ENCODE measurements at places on chromosomes 5 and 9.

DNA sequence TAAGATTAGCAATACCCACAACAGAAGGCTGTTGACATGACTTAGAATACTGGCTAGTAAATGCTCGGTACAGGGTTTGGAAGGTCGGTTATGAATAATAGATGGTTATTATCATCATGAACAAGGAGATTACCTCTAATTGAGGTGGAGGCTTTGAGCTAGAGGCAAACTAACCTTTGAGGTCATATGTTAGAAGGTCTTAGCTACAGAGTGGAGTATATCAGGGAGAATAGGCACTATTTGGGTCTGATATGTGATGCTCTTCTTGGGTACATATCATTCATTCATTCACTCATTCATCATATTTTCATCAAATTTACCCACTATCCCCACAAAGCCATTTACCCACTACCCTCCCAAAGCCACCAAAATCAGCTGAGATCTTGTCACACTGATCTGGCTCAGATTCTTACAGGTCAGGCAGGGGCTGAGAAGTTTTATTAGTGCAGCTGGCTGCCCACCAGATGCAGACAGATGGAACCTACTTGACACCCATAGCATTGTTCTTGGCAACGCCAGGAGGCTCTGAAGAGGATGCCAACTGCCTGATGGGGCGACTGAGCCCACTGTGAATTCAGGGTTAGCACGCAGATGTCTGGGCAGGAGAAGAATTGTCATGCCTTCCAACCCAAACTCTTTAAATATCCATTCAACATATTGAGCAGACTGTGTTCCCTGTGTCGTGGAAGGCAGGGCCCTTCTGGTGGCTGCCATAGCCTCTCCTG, 90.2 kb upstream of the SH3PXD2B start:
- no peak for ATAC-seq

DNA sequence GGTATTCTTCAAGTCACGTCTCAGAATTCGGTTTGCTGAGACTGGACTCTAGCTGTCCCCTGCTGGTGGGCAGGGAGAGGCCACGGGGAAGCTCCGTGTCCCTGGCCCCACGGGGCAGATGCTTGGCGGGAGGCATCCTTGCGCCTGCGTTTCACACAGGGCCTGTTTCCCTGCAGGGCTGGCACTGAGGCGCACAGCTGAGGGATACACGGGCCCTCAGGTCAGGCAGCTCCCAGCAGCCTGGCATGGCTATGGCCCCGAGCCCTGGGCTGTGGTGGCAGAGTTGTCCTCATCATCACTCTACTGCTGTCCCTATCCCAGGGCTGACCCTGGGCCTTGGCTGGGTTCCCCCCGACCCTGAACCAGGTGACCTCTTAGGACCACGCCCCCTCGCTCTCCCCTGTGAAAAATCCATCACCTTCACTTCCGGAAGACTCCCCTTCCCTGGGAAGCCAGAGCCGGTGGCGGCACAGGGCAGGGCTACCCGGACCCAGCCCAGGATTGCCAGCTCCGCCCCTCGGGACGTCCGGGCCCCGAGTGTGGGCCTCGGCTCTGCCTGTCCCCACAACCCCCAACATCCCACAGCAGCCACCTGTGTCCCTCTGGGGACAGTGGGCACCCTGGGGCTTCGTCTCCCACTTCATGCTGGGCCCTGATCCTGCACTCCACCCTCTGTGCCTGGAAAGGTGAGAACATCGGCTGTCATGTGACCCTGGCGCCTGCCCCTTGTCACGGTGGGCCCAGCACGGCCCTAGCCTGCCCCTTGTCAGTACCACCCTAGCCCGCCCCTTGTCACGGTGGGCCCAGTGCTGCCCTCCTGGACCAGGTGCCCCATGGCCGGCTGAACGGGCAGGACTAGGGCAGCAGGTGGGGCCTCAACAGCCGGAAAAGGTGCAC, 5.0 kb downstream of the DPP7 start:
- ATAC-seq = no peak

GRCh38 chr5:42235837-42236236, 187.4 kb upstream of the GHR start:
- no peak for ATAC-seq

- ATAC-seq = no peak
Measured at GRCh38 chr5:3671337-3671736, 75.7 kb downstream of the IRX1 start.

- no peak for ATAC-seq
Measured at GRCh38 chr9:23524607-23525155, 301.4 kb downstream of the ELAVL2 start.

DNA sequence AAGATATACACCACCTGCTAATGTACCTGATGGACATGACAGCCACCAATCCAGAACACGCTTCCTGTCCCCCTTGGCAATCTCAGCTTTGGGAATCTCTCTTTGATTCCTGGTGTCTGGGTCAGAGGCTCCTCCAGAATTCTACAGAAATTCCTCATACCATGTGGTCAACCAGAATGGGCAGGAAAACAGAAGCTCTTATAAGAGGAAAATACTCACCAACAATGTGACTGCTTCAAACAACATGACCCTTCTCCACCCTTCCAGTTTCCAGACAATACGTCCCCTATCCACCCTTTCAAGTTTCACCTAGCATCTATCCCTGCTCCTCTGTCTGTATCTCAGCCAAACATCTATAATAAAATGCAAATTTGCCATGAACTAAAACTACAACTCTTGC, 247.2 kb downstream of the DENND1A start:
- ATAC-seq = no peak

DNA sequence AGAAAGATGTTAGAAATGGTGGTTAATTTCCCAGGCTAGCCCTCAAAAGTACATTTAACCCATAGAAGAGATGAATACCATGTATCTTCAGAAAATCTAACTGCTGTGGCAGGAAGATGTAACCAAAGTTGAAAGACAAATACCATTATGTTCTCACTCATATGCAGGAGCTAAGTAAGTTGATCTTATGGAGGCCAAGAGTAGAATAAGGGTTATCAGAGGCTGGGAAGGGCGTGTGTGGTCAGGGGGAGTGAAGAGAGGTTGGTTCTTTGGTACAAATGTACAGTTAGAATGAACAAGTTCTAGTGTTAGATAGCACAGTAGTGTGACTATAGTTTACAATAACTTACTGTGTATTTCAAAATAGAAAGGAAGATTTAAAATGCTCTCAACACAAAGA, 61.7 kb downstream of the CDC14B start:
- ATAC-seq = no peak

DNA sequence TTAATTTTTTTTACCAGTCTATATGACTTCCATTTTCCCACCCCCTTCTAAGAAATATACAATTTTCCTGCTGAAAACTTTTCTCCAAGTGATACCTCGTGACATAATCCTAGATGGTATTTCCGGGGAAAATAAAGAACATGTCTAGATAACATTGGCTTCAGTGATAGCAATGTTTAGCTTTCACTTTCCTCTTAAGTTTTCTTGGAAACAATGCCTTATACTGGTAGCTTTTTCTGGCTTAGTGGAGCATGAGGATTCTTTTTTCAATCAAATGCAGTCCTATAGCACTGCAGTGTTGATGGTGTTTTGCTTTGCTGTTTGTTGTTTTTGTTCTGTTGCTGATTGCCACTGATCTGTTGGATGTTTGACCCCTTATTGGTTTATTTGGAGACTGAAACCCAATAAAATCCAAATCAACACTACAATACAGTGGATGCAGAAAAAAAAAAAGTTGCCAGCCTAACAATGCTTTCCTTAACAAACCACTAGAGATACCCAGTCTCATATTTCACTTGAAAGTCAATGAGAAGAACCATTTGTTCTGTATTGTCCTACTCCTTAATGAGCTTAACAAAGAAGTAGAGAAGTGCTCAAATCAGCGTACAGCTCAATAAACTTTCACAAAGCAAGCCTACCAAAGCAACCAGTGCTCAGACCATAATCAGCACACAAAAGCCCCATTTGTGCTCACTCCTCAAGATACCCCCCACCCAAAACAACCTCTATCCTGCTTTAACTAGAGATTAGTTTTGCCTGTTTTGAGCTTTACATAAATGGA, 74.2 kb upstream of the GRAMD2B start:
- no peak for ATAC-seq

GRCh38 chr9:128168731-128169308, 8.8 kb downstream of the BBLN start:
- no peak for ATAC-seq

DNA sequence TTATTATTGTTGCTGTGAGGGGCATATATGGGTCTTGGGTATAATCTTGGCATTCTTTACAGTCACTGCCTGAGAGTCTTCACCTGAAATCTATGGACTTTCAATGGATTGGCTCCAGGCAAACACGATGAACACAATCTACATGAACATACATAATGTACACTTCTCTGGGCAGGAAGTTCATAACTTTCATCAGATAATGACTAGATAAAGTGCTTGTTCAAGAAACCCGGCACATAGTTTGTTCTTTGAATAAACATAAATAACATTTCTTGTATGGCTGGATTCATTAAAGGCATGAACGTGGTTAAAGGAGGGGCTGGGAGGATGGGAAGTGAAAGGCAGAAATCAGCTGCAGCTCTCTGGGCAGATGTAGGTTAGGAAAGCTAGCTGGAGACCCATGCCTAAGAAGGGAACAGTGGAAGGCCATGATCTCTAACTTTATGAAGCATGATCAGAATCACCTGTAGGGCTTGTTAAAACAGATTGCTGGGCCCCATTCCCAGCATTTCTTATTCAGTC, 306.9 kb upstream of the EFNA5 start:
- no peak for ATAC-seq

Data from activated CD4-positive, CD25-positive, alpha-beta regulatory T cell treated with anti-CD3 and anti-CD28 coated beads, Interleukin-2, amount 50 U/mL, for 24 hours (primary cell).